ENCODE measurements at places on chromosomes 12 and 14.

- no peak for DNase-seq
Observed at GRCh38 chr14:91464615-91465205, 45.4 kb downstream of the PPP4R3A start.

DNA sequence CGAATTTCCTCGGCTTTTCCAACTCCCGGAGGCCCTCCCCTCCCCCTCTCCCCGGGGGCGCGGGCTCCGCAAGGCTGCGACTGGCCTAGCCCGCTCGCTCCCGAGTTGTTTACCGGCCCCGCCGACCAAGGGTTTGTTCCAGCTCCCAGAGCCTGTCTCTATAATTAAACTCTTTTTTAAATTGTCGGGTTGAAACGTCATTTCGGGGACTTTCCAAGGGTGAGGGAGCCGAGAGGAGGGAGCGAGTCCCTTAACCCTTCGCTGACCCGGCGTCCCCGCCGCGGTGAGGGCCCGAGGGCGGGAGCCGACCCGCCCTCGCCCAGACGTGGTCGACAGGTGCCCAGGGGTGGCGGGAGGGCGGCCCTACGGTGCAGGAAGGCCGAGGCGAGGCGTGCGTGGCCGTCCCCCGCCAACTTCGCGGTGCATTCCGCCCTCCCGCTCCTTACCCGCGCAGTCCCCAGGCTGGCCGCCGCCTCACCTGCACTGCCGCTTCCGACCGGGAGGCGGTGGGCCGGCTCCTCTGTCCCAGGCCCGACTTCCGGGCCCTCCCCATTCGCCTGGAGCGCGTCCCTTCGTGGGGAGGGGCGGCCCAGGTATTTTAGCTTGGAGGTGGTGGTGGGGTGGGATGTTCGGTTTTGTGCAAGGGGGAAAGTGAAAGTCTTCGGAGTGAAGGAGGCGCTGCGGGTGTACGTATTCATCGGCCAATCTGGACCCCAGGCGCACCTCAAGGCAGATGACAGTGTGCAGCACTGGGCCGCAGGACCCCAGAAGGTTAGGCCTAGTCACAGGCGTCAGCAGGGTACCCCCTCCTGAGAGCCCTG, 2.9 kb upstream of the ZFP36L1 start:
- peak; percentile 88 for DNase-seq

GRCh38 chr12:101051901-101052550, 158.0 kb downstream of the SLC5A8 start:
- DNase-seq = peak; percentile 94

GRCh38 chr12:112762753-112763152, 28.8 kb upstream of the RPH3A start:
- DNase-seq = no peak

GRCh38 chr12:107992029-107992428, 137.1 kb upstream of the WSCD2 start:
- DNase-seq = no peak

DNA sequence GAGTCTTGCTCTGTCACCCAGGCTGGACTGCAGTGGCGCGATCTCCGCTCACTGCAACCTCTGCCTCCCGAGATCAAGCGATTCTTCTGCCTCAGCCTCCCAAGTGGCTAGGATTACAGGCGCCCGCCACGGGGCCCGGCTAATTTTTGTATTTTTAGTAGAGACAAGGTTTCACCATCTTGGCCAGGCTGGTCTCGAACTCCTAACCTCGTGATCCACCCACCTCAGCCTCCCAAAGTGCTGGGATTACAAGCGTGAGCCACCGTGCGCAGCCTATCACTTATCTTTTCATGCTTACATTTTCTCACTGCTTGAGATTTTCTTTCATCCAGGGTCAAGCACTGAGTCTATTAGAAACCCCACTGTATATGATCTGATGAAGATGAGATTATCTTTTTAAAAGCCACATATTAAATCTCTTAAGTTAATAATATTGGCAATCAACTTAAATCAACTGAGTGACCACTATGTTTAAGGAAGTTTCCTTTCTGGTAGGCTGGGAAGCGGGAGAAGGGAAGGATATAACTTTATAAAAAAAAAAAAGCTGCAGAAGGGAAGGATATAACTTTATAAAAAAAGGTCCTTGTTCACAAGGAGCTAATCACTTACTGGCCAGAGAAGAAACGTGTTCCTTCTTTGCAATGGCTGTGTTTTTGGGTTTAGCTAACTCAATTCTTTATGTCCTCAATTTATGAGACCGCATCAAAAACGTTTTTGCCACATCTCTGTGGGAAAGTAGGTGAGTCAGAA, 1.3 kb upstream of the MDM2 start:
- DNase-seq = no peak

- DNase-seq = no peak
Observed at GRCh38 chr12:6959805-6960592, 8.8 kb downstream of the PTPN6 start.

Measured in M059J (cell line).